Transverse colon (tissue), 4 donors: ENCODE measurements at places on chromosomes 6 and 20.
A peak's percentile ranks its signal among the peaks of the same experiment; 100 is the strongest.

DNA sequence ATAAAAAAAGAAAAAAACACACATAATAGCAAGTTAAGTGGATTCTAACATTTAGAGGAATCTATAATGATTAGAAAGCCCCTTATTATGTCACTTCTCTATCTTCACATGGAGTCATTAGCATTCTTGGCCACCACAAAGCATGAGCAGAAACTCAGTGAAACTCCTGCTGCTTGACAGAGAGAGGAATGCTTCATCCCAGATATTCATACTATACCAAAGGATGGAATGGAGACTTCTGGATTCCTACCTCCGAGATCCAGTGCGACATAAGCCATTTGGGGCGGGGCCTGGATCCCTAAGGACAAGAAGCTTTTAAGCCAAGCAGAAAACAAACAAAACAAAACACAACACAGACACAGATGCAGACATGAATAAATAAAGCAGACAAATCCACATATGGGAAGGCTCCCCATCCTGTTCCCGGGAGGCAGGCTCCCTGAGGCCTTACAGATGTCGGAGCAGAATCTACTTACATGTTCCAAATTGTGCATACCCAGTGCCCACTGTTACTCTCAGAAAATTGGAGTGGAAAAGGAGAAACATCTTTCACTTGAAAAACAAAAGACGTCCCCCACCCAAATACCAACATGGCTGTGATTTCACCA is 727.3 kb downstream of the MAFB start:
- no peak overlapping the region for H3K4me3 ChIP-seq
- H3K27ac ChIP-seq = no peak overlapping the region
- no peaks in the 10 kb centered on the region for H3K4me1 ChIP-seq
- no peak for DNase-seq
- no peaks in the 10 kb centered on the region for H3K36me3 ChIP-seq
- no peaks in the 10 kb centered on the region for H3K27me3 ChIP-seq

DNA sequence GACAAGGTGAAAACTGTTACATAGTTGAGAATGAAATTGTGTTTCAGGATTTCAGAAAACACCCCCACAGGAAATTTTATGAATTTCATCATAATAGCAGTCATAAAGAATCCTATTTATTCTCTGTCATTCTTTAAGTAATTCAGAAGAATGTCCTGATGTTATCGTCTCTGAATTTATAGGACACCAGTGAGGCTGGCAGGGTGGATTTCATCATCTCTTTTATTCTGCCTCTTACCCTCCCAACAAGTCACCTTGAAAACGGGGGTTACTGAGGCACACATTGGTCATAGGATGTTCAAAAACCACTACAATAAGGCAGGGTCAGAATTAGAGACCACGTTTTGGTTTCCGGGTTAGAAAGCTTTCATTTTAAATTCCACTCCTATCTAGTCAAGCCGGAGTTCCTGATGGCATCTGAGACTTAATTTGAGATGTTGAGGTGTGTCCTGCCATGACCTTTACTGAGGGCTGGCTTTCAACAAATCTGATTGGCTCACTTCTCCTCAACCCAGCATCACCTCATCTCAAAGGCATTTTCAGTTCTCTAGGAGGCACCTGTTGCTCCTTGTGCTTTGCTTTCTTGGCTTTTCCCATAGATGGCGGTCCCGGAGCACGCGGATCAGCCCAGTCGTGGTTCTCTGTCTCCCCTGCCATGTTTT is 230.6 kb upstream of the SUPT3H start:
- no peaks in the 10 kb centered on the region for H3K27me3 ChIP-seq
- H3K27ac ChIP-seq = no peak overlapping the region
- H3K36me3 ChIP-seq = no peaks in the 10 kb centered on the region
- no peak for DNase-seq
- peaks cover 15% of the 10 kb centered on the region for H3K4me1 ChIP-seq

GRCh38 chr20:17431621-17432364 is 99.4 kb downstream of the BFSP1 start:
- no peak overlapping the region for H3K4me3 ChIP-seq
- peak; percentile 34 for DNase-seq
- no peaks in the 10 kb centered on the region for H3K4me1 ChIP-seq
- no peak overlapping the region for H3K27ac ChIP-seq
- H3K36me3 ChIP-seq = no peaks in the 10 kb centered on the region
- H3K27me3 ChIP-seq = peaks cover 18% of the 10 kb centered on the region

DNA sequence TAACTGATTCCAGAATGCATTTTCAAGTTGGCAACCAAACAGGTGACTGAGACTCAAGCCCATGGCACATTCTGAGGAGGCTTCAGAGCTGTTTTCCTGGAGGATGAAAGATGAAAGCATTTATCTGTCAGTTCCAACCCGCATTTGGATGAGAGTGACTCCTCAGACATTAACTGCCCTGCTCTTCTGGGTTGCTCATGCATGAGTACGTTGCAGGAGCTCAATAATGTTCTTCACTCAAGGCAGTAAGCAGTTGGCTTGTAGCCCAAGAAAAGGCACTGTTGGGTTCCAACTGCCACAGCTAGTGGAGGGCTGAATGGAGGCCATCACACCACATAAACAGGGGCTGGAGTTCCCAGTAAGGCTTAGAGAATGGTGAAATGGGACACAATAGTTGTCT is 155.3 kb downstream of the FUT9 start:
- no peaks in the 10 kb centered on the region for H3K27me3 ChIP-seq
- H3K4me3 ChIP-seq = no peak overlapping the region
- H3K36me3 ChIP-seq = no peaks in the 10 kb centered on the region
- H3K27ac ChIP-seq = no peak overlapping the region
- no peaks in the 10 kb centered on the region for H3K4me1 ChIP-seq

- H3K36me3 ChIP-seq = no peaks in the 10 kb centered on the region
- H3K27ac ChIP-seq = peak overlapping the region; percentile 13
- peaks cover 18% of the 10 kb centered on the region for H3K4me1 ChIP-seq
These were observed 79.9 kb downstream of the CEBPB start for GRCh38 chr20:50270569-50270968.

- peaks cover 8% of the 10 kb centered on the region for H3K4me1 ChIP-seq
- H3K36me3 ChIP-seq = no peaks in the 10 kb centered on the region
- peaks cover 37% of the 10 kb centered on the region for H3K27me3 ChIP-seq
- H3K27ac ChIP-seq = no peak overlapping the region
These were observed 30.2 kb downstream of the PRR18 start for GRCh38 chr6:166277892-166278578.

DNA sequence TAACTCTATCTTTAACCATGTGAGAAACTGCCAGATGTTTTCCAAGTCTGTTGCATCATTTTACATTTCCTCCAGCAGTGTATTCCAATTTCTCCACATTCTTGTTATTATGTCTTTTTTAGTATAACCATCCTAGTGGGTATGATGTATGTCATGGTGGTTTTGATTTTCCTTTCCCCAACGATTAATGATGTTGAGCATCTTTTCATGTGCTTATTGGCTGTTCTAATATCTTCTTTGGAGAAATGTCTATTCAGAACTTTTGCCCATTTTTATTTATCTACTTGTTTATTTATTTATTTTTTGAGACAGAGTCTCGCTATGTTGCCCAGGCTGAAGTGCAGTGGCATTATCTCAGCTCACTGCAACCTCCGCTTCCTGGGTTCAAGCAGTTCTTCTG is 4.3 kb upstream of the C6orf62 start:
- H3K27ac ChIP-seq = no peak overlapping the region
- no peaks in the 10 kb centered on the region for H3K27me3 ChIP-seq
- H3K4me3 ChIP-seq = no peak overlapping the region

- H3K36me3 ChIP-seq = no peaks in the 10 kb centered on the region
- H3K27me3 ChIP-seq = no peaks in the 10 kb centered on the region
- H3K4me3 ChIP-seq = no peak overlapping the region
- H3K4me1 ChIP-seq = no peaks in the 10 kb centered on the region
- no peak overlapping the region for H3K27ac ChIP-seq
- no peak for DNase-seq
These were observed 124.9 kb upstream of the MAFB start for GRCh38 chr20:40813708-40814630.

DNA sequence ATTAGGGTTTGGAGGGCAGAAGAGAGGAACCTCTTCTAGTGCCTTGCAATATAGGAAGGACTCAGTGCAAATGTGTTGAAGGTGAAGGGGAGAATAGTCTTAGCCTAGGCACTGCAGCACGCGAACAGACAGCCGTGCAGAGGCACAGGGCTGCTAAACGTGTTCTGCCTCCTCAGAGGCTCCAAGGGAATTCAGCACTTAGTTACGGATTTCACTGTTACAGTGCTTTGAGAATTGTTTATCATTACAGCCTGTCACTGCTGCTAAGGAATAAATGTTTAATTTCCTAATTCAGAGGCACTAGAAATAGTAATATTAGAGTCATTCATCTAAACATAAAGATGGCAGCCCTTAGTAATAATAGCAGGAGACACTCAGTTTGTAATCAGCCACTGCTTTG is 116.4 kb upstream of the SLC22A16 start:
- no peaks in the 10 kb centered on the region for H3K36me3 ChIP-seq
- DNase-seq = no peak
- H3K27ac ChIP-seq = no peak overlapping the region
- H3K4me1 ChIP-seq = no peaks in the 10 kb centered on the region
- H3K4me3 ChIP-seq = no peak overlapping the region

- no peaks in the 10 kb centered on the region for H3K36me3 ChIP-seq
- H3K4me1 ChIP-seq = no peaks in the 10 kb centered on the region
- no peaks in the 10 kb centered on the region for H3K27me3 ChIP-seq
- DNase-seq = no peak
These were observed 94.6 kb downstream of the GPR63 start for GRCh38 chr6:96742702-96743101.

DNA sequence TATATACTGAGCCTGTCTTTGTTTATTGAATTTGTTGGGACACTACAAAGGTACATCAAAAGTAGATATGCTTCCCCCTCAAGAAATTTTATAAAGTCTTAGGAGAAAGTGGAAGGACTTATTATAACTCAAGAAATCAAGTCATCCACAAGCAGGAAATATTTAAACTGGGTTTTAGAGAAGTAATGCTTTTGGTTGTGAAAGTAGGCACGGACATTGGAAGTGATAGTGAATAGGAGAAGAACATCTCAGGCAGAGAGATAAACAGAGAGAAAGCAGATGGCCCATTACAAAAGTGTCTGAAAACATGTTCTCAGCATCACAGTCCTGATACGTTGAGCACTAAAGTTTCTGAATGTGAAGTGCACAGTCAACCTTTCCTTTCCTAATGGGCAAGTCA is 415.6 kb upstream of the RNF217 start:
- no peaks in the 10 kb centered on the region for H3K4me1 ChIP-seq
- no peak overlapping the region for H3K27ac ChIP-seq
- no peak overlapping the region for H3K4me3 ChIP-seq
- no peak for DNase-seq
- no peaks in the 10 kb centered on the region for H3K27me3 ChIP-seq

- no peaks in the 10 kb centered on the region for H3K4me1 ChIP-seq
- no peaks in the 10 kb centered on the region for H3K27me3 ChIP-seq
- no peak for DNase-seq
- no peak overlapping the region for H3K27ac ChIP-seq
- H3K4me3 ChIP-seq = no peak overlapping the region
These were observed 136.2 kb upstream of the INSM1 start for GRCh38 chr20:20231528-20232298.

DNA sequence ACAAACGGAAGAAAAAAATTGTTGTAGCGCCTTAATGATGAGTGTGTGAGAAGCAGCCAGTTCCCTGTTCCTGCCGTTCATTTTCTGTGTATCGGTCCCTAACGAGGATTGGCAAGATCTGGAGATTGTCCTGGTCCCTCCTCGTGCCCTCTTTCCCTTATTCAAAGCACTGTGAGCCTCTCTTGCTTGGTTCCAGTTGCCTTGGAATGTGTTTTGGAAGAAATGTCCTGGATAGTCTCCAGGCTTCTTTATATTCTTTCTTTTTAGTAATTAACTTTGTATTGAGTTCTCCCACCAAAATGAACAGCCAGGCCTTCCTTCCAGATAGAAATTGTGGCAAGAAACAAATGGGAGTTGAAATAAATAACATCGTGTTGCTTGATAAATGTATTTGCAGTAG is 348.3 kb downstream of the CDH26 start:
- H3K4me3 ChIP-seq = no peak overlapping the region
- H3K4me1 ChIP-seq = no peaks in the 10 kb centered on the region
- no peak overlapping the region for H3K27ac ChIP-seq
- H3K27me3 ChIP-seq = no peaks in the 10 kb centered on the region

DNA sequence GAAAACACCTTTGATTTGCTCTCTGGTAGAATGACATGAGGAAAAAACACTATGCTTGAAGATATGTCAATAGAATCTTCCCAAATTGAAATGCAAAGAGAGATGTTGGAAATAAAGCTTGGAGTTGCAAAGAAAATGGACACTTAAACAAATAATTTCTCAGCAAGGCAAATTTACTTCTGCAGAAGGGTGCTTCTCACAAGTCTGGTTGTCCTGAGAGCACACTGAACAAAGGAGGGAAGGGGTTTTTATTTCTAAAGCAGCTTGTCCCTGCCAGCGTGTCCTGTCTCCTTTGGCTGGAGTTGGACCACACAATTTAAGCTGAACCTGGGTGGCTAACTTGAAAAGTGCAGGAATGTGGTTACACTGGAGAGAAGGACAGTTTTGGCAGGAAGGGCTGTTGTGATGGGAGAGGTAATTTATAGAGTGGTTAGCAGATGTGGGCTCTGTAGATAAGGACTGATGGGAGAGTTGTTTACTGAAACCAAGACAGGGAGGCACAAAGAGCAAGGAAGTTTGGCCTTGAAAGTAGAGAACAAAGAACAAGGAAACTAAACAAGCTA is 454.6 kb upstream of the EYS start:
- no peaks in the 10 kb centered on the region for H3K27me3 ChIP-seq
- H3K36me3 ChIP-seq = no peaks in the 10 kb centered on the region

DNA sequence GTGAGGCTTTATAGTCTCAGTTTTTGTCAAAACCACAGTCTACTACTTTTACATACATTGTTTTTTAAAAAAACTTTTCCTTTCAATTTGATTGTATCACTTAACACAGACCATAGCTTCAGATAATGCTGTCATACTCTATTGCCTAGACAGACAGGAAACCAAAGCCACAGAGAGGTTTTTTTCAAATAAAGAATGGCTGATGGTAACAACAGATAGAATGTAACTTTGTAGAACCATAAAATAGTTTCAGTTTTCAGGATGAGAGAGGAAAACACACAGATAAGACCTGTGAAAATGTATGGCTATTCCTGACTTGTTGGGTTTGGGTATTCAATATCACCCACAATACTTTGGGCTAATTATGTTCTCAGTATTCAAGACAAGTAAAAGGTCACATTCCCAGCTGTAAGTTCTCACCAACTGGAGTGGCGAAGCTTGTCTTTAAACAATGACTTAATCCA is 94.0 kb downstream of the ADGRG6 start:
- H3K27ac ChIP-seq = no peak overlapping the region
- DNase-seq = no peak
- H3K4me1 ChIP-seq = no peaks in the 10 kb centered on the region
- H3K4me3 ChIP-seq = no peak overlapping the region
- no peaks in the 10 kb centered on the region for H3K36me3 ChIP-seq
- no peaks in the 10 kb centered on the region for H3K27me3 ChIP-seq

DNA sequence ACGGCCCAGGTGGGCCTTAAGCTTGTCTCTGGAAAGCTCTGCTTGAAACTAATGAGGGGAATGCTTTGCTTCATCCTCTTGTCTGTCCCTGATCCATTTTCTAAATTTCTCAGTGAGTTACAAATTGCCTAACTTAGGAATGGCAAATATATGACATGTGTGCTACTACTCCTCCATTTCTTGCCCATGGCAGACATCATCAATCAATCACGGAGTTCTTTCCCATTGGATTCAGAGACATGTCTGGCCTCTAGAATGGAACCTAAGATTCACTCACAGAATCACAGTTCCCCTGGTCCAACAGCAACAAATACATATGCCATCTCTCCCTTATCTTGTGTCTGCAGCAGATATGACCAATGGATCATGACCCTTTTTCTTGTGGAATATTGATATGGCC is 6.6 kb upstream of the BPIFB4 start:
- no peaks in the 10 kb centered on the region for H3K4me1 ChIP-seq
- no peak overlapping the region for H3K27ac ChIP-seq
- H3K4me3 ChIP-seq = no peak overlapping the region
- H3K36me3 ChIP-seq = no peaks in the 10 kb centered on the region
- no peak for DNase-seq
- H3K27me3 ChIP-seq = no peaks in the 10 kb centered on the region
